H7 (cell line): ENCODE measurements at places on chromosomes 4 and X.

- peak; percentile 36 for DNase-seq
Observed at GRCh38 chrX:24493740-24494581, 28.9 kb downstream of the PDK3 start.

GRCh38 chrX:55524487-55524886 lies 34.8 kb upstream of the USP51 start:
- no peak for DNase-seq

DNA sequence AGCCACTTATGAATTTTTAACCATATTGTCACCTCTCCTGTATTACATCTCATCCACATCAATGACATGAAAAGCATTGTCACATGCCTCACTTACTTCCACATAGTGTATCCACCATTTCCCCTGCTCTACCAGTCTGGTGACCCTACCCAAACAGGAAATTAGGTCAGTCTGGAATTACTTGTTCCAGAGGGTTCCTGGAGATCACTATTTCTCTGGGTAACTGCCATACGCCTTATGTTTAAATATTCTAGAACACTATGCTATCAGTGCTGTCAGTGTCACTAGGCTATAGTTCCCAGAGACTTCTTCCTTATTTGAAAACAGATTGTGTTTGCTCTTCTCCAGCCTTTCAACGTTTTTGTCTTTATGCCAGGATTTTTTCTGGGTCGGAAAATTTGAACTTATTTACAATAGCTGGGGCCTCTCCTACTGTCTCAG lies 15.0 kb downstream of the SRPX2 start:
- no peak for DNase-seq

GRCh38 chr4:74322301-74322700 lies 14.0 kb downstream of the EPGN start:
- no peak for DNase-seq

DNA sequence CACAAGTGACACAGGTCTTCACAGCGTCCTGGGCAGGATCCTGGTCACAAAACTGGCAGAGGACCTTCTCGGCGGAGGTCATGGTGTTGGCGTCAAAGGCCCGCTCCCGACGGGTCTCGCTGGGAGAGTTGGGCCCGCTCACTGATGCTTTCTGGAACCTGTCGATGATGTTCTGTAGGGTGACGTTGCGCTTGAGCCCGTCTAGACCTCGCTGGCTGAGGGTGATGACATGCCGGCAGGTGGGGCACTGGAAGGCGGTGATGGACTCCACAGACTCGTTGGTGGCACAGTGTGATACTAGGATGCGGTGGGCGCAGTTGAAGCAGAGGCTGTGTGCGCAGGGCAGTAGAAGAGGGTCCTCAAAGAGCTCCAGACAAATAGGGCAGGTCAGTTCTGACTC lies 53.2 kb downstream of the MID1 start:
- no peak for DNase-seq

GRCh38 chr4:89998469-89999011 lies 103.9 kb downstream of the MMRN1 start:
- DNase-seq: no peak

DNA sequence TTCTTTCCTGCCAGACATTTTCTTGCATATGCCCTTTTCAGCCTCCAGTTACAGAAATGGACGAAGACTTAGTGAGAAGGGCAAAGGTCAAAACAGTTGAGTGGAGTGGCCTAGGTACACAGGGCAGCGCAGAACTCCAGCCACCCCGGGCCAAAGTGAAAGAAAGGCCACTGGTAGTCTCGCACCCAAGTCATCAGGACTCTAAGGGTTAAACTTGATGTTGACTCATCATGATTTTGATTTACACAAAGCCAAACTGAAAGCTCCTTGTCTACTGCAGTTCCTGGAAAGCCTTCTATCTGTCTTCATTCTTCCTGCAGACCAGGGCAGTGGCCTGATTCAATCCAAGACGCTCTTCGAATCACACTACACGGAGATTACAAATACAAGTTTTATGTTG lies 2.6 kb upstream of the IL13RA1 start:
- DNase-seq: no peak

DNA sequence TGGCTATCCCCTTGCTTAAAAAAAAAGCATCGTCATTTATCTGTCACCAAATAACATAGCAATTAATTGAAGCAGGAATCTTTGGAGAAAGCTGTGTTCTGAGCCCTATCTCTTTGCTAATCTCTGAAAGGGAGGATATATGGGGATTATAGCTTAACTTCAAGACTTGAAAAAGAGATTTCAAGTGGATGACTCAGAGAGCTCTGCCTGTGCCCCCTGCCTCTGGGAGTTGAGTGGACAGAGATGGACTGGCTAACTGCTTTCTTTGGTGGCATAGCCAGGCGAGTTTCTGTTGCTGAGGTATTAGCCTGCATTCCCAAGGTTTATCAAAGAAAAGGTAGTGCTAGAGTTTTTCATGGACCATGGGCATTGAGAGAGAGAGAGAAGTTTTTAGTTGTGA lies 91.6 kb downstream of the DDIT4L start:
- no peak for DNase-seq

- peak; percentile 35 for DNase-seq
Observed at GRCh38 chr4:163263606-163264005, 68.8 kb downstream of the NPY1R start.

- DNase-seq: no peak
Observed at GRCh38 chr4:84733343-84734033, 150.6 kb downstream of the CDS1 start.

- no peak for DNase-seq
Observed at GRCh38 chrX:46444011-46444410, 101.2 kb downstream of the ZNF674 start.

- DNase-seq: no peak
Observed at GRCh38 chr4:118173956-118174725, 139.9 kb downstream of the NDST3 start.

DNA sequence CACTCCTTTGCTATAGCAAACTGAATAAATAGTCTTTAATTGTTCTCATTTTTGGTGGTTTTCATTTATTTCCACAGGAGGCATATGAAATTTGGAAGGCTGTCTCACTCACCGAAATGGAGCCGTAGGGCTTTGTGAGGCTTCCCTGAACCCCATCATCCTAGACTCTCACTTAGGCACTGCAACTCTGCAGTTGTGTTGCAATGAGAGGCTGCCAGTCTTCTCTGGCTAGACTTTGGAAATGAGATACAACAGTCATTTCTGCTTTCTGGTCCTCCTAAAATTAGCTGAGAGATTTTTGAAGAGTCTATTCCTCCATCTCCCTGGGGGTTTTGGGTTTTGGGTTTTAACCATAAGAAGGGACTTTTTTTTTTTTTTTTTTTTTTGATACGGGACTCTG lies 146.5 kb downstream of the SH3BGRL start:
- no peak for DNase-seq

DNA sequence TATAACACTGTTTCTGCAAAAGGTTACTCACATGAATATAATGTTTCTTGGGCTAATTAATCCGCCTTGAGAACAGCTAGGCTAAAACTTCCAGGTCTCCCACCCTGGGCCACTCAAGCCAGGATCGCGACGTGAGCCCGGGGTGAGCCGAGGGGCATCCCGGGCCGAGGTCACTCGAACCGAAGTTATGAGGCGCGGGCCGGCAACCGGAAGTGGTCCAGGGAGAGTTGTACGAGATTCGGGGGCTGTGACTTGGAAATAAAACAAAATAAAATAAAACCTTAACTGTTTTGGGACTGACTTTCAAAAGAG lies 317 bp downstream of the CMC4 start:
- no peak for DNase-seq

DNA sequence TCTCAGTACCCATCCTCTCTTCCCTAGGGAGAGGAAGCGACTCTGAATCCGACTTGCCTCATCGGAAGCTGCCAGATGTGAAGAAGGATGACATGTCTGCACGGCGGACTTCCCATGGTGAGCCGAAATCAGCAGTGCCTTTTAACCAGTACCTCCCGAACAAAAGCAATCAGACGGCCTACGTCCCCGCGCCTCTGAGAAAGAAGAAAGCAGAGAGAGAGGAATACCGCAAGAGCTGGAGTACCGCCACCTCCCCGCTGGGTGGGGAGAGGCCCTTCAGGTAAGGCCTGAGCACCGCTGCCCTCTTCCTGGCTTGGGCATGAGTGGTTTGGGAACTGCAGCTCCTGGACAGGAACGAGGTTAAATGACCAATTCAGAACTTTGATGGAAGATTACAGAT lies 81.2 kb downstream of the LIMCH1 start:
- DNase-seq: peak; percentile 53

DNA sequence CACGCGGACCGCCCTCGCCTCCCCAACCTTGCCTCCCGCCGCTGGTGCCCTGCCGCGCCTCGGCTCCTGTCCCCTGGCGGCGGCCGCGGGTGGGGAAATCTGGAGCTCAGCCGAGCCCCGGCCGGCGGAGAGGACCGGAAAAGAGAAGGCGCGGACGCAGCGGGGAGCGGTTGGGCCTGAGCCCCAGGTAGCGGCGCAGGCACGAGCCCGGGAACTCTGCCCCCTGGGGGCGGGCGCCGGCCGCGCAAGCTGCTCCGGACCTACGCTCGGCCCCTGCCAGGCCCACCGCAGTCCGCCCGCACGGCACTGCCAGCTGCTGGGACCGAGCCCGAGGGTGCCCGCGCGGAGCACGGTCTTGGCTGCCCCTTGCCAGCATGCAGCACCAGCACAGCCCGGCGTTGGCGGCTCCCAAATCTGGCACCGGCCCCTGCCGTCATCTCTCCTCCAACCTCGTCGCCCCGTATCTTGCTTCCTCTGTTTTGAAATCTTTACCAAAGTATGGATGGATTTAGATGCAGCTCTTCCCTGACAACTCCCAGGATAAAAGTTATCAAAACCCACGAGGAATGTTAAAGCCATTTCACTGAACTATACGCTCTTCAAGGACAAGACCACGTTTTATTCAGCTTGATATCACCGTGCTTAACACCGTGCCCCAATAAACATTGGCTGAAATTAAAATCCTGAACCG lies at the start of gene PRSS12:
PRSS12 (minus strand) TSS at position 161 of the 691 bp plus-strand sequence. CDS start 283 bp downstream, outside the sequence.
- DNase-seq: peak; percentile 92

- peak; percentile 91 for DNase-seq
Observed at GRCh38 chr4:122826553-122827257, at the start of gene FGF2. Gene FGF2, plus strand, starts transcription at chr4:122826831. Its CDS starts 344 bp downstream, at chr4:122827175.

DNA sequence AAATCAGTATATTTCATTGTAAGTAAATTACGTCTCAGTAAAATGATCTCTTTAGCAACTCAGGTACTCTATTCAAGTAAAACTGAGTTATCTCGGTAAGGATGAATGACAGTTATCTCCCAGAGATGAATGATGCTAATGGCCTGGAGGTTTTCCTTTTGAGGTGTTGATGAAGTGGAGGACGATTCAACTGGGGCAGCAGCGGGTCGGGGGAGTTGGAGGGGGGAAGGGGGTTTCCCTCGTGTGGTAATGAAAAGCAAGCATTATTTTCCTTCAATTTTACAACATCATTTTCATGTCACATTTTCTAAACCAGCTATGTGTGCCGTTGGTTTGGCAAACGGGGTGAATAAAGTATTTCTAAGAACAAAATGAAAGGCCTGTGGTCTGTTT lies 92.4 kb upstream of the ATXN3L start:
- DNase-seq: peak; percentile 46

DNA sequence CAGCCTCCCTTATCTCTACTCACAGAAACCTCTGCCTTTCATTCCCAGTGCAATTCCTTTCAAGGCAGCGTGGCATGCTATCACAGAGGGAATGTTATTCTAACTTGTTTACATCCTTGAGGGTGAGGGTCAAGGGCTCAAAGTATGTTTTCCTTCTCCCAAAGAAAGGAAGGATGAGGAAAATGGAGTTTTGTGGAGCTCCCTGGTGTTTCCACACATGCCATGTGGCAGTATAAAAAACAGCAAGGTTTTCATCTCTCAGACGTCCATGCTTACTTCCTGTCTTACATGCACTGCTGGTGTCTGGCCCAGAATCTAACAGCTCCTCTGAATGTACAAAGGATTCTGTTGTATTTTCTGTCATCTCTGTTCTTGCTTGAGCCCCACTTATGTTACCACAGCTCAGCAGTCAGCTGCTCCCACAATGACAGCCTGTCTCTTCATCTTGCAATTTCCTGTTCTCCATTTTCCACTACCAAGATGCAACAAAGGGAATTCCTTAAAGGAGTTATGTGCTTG lies 128.0 kb downstream of the SNCA start:
- DNase-seq: no peak

DNA sequence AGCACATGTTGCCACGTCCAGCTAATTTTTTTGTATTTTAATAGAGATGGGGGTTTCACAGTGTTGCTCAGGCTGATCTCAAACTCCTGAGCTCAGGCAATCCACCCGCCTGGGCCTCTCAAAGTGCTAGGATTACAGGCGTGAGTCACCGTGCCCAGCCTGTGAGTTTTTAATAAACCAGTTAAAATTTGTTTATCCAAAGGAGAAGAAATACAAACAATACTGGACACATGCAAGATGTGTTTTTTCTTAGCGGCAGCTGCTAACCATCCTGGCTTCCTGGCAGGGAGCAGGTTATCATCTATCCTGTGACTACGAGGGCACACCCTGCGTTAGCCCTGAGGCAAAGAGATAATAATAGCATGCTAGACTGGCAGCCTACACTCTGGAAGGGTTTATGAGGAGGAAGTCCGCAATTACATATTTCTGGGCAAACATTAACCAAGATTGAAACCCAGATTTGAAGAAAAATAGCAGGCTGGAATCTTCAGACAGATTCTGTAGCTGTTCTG lies 191.4 kb downstream of the SPRY1 start:
- no peak for DNase-seq

- DNase-seq: no peak
Observed at GRCh38 chrX:20743046-20743445, 476.3 kb upstream of the RPS6KA3 start.

GRCh38 chr4:147578051-147578476 lies 39.1 kb upstream of the TMEM184C start:
- DNase-seq: no peak

- DNase-seq: no peak
Observed at GRCh38 chr4:30948653-30949052, 228.5 kb downstream of the PCDH7 start.

DNA sequence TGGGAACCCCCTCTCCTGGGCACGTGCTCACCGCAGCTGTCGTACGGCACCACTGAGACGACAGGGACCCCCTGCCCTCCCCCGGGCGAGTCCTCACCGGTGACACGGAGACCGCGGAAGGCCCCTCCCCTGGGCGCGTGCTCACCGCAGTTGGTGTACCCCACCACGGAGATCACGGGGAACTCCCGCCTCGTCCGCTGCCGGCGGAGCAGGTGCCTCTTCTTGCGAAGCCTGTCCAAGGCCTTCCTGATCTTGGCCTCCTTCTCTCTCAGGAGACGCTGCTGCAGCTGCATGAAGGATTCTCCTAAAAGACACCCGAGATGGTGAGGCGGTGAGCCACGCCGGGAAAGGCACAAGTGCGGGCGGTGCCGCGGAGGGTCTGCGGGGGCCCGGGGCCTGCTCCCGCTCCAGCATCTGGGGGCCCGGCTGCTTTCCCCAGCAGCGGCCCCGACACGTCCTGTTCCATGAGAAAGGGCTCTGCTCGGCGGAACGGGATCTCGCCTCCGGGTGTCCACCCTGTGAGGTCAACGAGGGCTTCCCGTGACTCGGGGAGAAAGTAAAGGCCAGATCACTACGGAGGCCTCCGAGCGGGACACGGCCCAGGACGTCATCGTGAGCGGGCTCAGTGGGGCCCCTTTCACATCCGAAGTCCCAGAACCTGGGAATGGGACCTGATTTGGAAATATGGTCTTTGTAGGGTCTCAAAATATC lies 5.8 kb downstream of the GTPBP6 start:
- DNase-seq: no peak
